ENCODE measurements at places on chromosomes 5 and 9.

- DNase-seq: no peak
Measured at GRCh38 chr5:97628807-97629206, 445.8 kb upstream of the RIOK2 start.

DNA sequence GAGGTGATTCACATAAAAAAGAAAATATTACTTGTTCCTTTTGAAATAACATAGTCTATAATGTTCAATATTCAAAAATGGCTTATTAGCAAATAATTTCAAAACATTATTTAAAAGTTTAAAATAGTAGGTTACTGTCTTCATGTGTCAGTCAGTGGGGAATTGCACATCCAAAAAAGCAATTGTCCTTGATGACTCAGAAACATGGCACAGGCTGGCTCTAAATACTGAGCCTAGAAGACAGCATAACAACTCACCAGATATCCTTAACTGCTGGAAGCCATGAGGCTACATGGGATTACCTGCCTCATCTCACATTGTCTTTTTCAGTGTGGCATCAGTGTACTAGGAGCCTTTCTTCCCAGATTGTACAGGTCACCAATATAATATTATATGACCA lies 439.5 kb upstream of the RGMB start:
- DNase-seq: no peak

GRCh38 chr5:78566747-78567425 lies 81.7 kb downstream of the LHFPL2 start:
- no peak for DNase-seq

GRCh38 chr9:106622164-106622487 lies 240.8 kb upstream of the ZNF462 start:
- DNase-seq: no peak

DNA sequence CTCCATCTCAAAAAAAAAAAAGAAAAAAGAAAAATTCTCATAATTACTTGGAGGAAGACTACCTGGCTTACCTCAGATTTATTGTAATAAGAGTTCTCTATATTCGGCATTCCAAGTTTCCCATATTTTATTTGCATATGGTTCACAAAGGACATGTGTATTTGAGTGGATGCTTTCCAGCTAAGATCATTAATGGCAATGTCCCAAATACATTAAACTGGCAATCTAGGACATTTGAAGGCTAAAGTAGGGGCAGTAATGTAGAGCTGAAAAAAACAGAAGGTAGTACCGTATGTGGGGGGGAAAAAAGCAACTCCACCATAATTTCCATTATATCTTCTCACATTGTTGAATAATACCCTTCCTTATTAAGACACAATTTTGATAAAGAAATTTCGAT lies 4.9 kb downstream of the TUT7 start:
- DNase-seq: no peak

- DNase-seq: no peak
Measured at GRCh38 chr5:159854916-159855315, 61.4 kb upstream of the ADRA1B start.

- DNase-seq: no peak
Measured at GRCh38 chr5:137181667-137182066, 317.5 kb downstream of the SPOCK1 start.

DNA sequence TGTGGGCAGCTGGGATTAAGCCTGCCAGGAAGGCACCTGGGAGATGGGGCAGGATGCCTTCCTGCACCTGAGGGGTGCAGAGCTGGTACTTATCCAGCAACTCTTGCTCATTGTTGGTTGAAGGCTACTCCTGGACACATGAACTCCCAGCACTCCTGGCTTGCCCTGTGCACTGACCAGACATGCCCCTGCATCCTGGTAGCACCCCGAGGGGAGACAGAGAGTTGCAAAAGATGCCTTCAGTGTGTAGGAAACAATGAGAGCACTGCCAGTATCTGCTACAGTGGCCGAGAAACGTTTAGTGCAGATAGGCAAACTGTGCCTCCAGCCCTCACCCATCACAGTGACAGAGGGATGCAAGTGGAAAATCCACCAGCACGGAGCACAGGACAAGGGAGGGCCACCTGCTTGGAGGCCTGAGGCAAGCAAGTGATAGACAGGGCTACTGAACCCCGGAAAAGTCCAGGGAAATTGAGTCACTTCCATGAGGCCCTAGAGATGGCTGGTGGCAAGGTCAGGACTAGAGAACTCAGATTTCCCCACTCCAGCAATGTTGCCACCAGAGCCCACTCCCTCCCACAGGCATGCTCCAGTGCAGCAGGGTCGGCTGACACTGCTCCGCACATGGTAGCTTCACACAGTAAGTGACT lies 171.1 kb downstream of the FSTL4 start:
- DNase-seq: no peak

DNA sequence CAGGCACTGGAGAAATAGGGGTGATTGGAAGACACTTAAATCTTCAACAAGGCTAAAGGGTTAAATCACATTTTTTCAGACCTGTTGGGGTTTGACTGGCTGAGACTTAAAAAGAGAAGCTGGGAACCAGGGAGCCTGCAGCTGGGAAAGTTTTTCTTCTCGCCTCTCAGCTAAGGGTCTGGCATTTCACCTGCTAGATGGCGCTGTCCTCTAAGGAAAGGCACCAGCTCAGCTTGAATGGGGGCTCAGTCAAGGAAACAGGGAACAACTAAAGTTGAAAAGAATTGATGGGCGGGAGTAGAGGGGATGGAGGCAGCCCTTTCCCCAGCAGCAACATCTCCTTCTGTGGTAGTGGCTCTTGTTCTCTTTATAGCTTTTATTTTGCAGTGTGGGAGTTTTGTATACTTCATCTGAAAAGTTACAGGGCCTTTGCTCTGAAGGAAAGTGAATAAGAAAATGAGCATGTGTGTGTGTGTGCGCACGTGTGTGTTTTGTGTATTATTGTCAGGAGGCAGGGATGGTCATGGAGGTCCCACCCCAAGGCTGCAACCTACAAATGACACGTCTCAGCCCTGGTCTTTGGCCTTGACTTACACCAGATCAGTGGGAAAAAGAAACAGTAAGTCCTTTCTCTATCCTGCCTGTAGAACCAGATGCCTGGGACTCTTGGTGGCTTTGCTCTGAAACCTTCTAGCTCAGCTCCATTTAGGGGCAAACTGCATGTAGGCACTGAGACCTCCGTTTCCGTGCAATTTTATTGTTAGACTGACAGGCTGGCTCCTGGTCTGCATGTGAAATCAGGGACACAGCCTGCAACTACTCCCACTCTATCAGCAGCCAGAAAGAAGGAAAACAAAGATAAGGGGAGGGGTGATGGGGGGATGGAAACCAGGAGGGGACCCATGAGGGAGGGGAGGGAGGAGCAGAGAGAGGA lies 316.2 kb upstream of the CLINT1 start:
- peak; percentile 20 for DNase-seq

GRCh38 chr5:74314906-74315305 lies 325.6 kb downstream of the ENC1 start:
- DNase-seq: no peak

- no peak for DNase-seq
Measured at GRCh38 chr5:94039101-94039500, 297.7 kb upstream of the POU5F2 start.

GRCh38 chr9:18438300-18438925 lies 35.5 kb upstream of the ADAMTSL1 start:
- DNase-seq: no peak

GRCh38 chr5:145752534-145752933 lies 82.6 kb downstream of the PRELID2 start:
- DNase-seq: no peak

- DNase-seq: no peak
Measured at GRCh38 chr5:16192311-16192710, 12.7 kb upstream of the MARCHF11 start.

- DNase-seq: no peak
Measured at GRCh38 chr9:87479801-87480201, 17.9 kb upstream of the DAPK1 start.

GRCh38 chr5:158872455-158872854 lies 227.3 kb downstream of the EBF1 start:
- DNase-seq: no peak

- DNase-seq: no peak
Measured at GRCh38 chr9:124198948-124199347, 58.8 kb upstream of the NEK6 start.

GRCh38 chr5:37477426-37477825 lies 98.3 kb downstream of the WDR70 start:
- DNase-seq: no peak

GRCh38 chr5:178309271-178310013 lies 76.8 kb upstream of the PHYKPL start:
- DNase-seq: no peak

DNA sequence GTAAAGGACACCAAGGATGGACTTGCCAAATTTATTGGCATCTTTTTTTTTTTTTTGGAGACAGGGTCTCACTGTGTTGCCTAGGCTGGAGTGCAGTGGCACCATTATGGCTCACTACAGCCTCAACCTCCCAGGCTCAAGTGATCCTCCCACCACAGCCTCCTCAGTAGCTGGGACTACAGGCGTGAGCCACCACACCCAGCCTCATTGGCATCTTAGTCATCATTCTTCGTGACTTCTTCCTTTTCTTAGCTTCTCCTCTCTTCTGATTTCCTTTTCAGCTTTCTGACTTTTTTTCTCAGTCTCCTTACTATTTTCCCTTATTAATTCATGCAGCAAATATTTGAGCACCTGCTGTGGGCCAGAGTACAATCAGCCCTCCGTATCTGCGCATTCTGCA lies 6.1 kb downstream of the MAML1 start:
- DNase-seq: no peak

DNA sequence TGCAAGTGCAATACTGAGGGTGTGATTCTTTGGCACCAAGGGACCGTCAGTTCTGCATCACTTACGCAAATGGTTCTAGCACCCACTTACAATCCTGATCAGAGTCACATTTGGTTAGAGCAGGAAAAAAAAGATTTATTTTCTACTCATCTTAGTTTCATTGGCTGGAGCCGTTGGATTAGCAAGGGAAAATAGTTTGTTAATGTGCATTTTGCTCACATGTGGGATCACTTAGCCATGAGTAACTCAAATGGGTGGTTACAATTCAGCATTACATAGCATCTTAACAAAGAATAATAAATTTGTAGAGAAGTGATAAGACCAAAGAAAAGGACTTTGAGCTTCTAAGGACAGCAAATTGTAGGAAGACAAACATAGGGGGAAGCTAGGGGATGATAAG lies 216.9 kb downstream of the AUH start:
- no peak for DNase-seq

DNA sequence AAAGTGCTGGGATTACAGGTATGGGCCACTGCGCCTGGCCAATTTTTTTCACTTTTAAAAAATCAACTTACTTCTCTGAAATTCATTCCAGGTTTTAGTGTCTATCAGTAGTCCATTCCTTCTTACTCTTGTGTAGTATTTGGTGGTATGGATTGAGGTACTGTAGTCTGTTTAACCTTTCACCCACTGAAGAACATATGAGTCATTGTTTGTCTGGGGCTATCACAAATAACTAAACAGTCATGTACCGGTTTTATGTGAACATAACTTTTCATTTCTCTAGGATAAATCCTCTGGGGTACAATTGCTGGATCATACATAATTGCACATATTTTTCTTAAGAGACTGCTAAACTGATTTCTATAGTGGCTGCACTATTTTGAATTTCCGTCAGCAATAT lies 1188.0 kb upstream of the CDH9 start:
- DNase-seq: no peak

DNA sequence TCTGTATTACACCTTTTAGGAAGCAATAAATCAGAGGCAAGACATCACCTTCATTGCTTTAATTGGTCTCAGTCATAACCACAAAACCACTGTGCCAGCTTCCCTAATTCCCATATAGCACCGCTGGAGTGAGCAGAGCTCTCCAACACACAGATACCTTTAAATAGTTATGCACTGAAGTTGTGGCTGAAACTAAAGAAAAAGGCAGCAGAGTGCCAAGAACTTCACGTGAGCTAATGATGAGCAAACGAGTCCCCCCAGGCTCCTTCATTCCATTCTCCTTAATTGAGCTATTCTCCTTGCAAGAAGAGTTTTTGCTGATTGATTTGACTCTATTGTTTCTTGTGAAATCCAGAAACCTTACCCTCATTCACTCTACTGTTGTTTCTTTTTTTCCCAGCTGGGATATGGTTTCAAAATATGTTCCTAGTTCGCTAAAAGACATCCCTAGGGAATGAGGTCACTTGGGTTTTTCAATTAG lies 501.5 kb downstream of the SPATA31D1 start:
- no peak for DNase-seq

DNA sequence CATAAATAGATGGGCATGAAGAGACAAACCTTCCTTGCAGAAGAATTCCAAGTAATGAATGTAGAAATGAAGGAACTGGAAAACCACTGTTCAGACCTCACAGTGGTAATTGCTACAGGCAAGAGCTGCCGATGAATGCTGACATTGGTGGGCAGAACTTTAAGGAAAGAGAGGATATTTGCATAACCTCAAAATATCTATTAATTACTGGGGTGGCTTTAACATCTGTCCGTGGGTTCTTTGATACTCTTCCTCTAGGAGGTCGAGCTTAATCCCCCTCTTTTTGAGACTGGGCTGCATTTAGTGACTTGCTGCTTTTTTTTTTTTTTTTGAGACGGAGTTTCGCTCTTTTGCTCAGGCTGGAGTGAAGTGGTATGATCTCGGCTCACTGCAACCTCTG lies 34.7 kb downstream of the LAMC3 start:
- DNase-seq: no peak

DNA sequence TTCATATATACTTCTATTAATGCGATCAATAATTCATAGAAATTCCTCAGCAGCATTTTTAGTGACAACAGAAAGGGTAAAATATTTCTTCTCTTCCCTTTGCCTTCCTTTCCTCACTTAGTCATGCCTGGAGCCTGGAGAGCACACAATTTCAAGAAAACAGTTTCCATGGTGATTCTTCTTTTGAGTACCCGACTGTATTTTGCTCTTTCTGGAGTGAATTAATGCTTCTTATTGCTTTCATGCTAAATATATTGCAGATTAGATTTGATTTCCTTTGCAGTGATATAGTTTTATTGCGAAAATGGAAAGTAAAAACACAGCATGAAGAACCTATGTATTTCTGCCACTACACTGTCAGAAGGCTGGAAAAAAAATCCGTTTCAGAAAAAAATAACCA lies 153.5 kb downstream of the PPP2R2B start:
- no peak for DNase-seq

DNA sequence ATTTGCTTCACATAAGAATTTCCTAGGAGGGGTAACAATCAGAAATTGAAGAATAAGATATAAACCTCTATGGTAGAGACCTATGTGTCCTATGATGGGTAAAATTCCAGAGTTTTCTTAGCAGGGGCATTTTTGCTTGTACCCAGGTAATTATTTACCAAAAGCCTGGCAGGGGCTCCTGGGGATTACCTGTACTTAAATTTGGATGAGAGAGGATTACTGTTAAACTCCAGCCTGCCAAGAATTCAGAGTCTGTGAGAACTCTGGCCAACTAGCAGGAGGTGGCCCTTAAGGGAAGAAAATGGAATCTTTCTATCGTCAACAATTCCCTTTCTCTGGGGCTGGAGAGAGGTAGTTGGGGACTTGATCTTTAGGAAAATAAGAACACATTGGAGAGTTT lies 460.4 kb downstream of the PDE4D start:
- DNase-seq: no peak

Measured in Panc1 (cell line).